Heart right ventricle (tissue), 16 donors: ENCODE measurements at places on chromosomes 6 and 20. TPM values are rescaled to one million over a fixed set of nuclear protein-coding genes. Genes with fewer than 3 reads are reported as not detected.

GRCh38 chr6:80967609-80968008, 784.9 kb downstream of the TENT5A start:
- H3K4me3 ChIP-seq: no peak overlapping the region
- no peaks in the 10 kb centered on the region for H3K4me1 ChIP-seq
- DNase-seq: no peak
- H3K27ac ChIP-seq: no peak overlapping the region
- H3K27me3 ChIP-seq: no peaks in the 10 kb centered on the region
- no peaks in the 10 kb centered on the region for H3K36me3 ChIP-seq

DNA sequence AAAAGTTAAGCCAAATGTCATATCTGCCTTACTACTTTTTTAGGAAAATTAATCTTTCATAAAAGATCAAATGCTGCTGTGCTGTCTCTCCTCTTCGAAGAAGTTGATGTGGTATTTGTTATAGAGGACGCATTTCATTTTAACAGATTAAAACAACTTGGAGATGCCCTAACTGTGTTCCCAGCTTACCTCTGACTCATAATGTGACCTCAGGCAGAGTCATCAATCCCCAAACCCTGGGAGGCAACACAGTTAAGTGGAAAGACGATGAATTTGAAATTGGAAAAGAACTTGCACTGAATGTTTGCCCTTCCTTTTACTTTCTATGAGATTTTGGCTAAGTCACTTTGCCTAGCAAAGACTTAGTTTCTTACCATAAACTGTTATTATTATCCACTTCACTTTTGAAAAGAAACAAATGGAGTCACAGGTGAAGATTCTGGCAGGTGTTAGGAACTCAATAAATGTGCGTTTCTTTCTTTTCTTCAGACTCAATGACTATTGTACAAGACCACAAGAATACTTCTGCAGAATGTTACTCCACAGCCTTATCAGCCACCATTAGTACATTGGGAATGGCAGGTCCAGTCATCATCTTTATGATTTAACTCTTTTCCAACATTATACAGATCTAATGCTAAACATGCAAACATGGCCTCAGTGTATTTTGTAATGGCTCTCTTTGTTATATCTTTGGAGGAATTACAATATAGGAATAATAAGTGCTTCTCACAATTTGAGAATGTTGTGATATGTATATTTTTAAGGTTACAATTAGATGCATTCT, 102.6 kb downstream of the COL21A1 start:
- H3K36me3 ChIP-seq: no peaks in the 10 kb centered on the region
- H3K4me3 ChIP-seq: no peak overlapping the region
- H3K27ac ChIP-seq: no peak overlapping the region

DNA sequence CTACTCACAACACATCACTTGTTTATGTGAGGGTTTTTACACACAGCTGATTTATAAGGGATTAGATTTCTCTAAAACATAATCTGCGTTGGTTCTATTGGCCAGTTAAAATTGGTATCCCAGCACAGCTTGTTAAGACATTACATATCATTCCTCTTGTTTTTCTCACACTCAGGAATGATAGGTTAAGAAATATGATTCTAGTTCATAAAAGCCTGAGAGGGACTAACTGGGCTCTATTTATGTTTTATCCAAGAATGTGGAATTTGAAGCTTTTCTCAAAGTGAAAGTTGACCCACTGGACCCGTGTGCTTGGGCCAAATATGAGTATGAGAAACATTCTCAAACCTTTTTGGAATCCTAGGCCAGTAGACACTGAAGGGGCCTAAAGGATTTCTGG, 117.3 kb downstream of the TMEM170B start:
- no peak overlapping the region for H3K4me3 ChIP-seq
- H3K36me3 ChIP-seq: no peaks in the 10 kb centered on the region
- H3K4me1 ChIP-seq: peaks cover 62% of the 10 kb centered on the region
- H3K27me3 ChIP-seq: no peaks in the 10 kb centered on the region

TRIM40 gene
- total RNA-seq: not detected

DNA sequence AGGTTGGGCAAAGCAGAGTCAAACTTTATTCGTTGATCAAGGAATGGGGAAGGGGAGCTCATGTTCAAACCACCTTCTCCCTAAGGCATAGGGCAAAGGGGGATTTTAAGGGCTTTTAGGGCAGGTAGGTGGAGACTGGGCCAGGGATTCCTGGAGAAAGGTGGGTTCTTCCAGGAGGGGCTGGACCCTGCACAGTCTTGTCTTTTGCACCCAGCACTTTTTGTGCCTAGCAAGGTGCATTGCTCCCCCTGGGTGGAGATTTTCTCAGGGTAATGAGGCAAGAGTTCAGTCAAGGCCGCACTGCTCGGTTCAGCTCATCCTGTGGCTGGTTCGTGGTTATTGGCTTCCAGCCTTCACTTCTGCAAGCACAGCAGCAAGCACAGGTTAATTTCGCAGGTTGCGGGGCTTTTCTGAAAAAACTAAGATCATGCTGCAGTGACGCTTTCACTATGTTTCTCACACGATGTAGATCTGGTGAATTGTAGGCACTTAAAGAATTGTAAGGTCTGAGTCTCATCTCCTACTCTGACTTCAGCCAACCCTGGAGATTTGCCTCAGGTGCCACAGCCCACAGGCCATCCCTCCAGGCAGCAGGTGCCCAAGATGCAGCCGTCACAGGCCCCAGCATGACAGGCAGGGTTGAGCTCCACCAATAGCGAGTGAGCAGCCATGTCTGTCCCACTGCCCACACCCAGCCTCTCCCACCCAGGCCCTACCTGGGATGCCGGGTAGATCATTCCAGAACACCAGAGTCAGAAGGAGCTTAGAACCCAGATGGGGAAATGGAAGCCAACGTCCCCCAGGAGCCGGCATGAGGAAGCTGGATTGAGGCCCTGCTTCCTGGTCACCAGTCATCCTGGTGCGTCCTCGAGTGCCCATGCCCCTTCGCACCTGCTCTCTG, 37.1 kb downstream of the SUN5 start:
- peaks cover 10% of the 10 kb centered on the region for H3K27me3 ChIP-seq
- no peak overlapping the region for H3K27ac ChIP-seq
- DNase-seq: no peak
- no peak overlapping the region for H3K4me3 ChIP-seq
- no peaks in the 10 kb centered on the region for H3K36me3 ChIP-seq

GRCh38 chr20:39474879-39475278, 512.7 kb downstream of the DHX35 start:
- H3K4me1 ChIP-seq: no peaks in the 10 kb centered on the region
- no peaks in the 10 kb centered on the region for H3K27me3 ChIP-seq
- no peak overlapping the region for H3K4me3 ChIP-seq
- no peak for DNase-seq
- H3K36me3 ChIP-seq: no peaks in the 10 kb centered on the region

DNA sequence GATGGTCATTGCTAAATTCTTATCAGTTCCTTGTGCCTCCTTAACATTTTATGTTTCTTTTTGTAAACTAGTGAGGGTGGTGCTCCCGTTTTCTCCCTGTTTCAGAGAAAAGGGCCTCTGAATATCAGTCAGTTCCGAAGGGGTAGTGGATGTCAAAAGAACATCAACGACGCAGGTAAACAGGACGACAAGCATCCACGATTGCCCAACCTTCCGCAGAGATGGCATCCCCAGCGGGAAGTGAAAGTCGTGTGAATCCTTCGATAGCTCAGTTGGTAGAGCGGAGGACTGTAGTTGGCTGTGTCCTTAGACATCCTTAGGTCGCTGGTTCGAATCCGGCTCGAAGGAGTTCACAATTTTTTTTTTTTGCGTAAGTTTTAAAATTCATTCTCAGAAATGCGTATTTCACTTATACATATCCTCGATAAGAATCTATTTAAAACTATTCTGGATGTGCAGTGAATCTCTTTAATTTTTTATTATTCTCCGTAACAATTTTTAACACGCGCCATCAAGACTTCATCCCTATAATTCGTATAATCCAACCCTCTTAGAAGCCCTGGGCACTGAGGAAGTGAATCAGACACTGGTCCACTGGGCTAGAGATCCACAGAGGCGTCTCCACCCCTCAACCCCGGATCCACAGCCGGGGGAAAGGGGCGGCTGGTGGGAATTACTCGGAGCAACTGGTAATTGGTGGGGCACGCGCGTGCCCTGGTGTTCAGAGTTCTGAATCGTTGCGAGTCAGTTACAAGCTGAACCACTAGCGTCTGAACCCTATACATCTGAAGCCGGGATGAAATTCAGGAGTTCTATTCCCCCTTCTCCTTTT, 27.9 kb upstream of the ABT1 start:
- H3K27ac ChIP-seq: no peak overlapping the region
- DNase-seq: peak; percentile 96
- no peaks in the 10 kb centered on the region for H3K36me3 ChIP-seq
- H3K27me3 ChIP-seq: no peaks in the 10 kb centered on the region

GRCh38 chr6:1406306-1407072, 17.1 kb downstream of the FOXF2 start:
- no peaks in the 10 kb centered on the region for H3K36me3 ChIP-seq
- no peaks in the 10 kb centered on the region for H3K4me1 ChIP-seq
- no peak overlapping the region for H3K4me3 ChIP-seq

DNA sequence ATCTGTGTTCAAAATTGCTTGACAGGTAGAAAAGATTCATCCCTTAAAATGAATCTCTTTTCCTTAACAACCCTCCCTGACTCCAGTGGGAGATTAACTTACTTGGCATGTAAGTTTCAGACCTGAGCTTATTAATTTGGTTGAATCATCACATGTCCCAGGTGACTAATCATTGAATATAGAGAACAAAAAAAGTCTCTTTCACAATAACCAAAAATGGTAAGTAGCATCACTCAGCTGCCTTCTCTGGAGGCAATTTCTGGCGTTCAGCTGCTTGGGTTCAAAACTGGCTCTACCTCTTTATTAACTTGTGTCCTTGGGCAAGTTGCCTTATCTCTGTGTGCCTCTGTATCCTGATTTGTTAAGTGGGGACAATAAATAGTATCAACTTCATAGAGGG, 2.9 kb downstream of the C6orf141 start:
- H3K27me3 ChIP-seq: peaks cover 45% of the 10 kb centered on the region
- no peak overlapping the region for H3K27ac ChIP-seq
- no peak overlapping the region for H3K4me3 ChIP-seq
- H3K36me3 ChIP-seq: no peaks in the 10 kb centered on the region
- peaks cover 20% of the 10 kb centered on the region for H3K4me1 ChIP-seq

FNDC11 gene
- not detected for total RNA-seq

GRCh38 chr20:33401184-33401920, at the start of gene CDK5RAP1:
Gene CDK5RAP1 (minus strand): TSS chr20:33401519. CDS start chr20:33397064, 4,455 bp downstream.
- DNase-seq: peak; percentile 80
- peaks cover 24% of the 10 kb centered on the region for H3K4me1 ChIP-seq
- peak within 1 kb of the TSS; percentile 98 for H3K4me3 ChIP-seq

- H3K27me3 ChIP-seq: no peaks in the 10 kb centered on the region
- H3K4me3 ChIP-seq: no peak overlapping the region
- H3K27ac ChIP-seq: no peak overlapping the region
- no peaks in the 10 kb centered on the region for H3K36me3 ChIP-seq
- no peak for DNase-seq
Observed at GRCh38 chr20:50679753-50680104, 11.6 kb downstream of the RIPOR3 start.

- H3K27me3 ChIP-seq: peaks cover 3% of the 10 kb centered on the region
- H3K4me1 ChIP-seq: no peaks in the 10 kb centered on the region
- H3K27ac ChIP-seq: no peak overlapping the region
- DNase-seq: peak; percentile 52
- peaks cover 38% of the 10 kb centered on the region for H3K36me3 ChIP-seq
Observed at GRCh38 chr20:38893565-38894090, 32.6 kb upstream of the FAM83D start.

DNA sequence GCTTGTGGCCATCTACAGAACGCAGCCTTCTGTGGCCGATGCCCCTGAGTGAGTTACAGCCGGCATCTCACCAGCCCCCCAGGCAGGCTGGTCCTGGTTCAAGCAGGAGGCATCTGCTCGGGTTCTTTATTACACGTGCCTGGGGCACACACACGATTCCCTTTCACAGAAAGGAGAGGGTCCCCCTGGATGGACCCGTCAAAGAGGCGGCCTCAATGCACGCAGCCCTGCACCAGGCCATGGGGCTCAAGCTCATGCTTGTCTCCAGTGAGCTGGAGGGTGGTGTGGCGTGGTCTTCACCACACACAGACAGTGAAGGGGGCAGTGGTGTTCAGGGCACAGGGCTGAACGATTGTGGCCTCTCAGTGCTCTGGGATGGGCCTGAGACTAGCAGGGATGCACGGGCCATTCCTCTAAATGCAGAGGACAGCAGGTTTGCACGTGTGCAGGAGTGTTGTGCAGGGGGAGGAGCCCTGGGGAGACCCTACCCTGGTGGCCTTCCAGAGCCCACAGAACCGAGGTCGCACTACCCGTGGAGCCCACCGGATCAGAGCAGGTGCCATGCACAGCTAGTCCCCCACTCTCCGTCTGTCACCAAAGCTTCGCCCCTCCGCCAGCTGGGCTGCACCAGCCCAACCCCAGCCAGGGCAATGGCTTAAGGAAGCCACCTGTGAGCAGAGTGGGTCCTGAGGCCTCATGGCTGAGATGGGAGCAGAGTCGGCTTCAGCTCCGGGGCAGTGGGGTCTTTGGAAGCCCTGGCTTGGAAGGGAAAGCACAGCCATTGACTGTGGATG, 23.1 kb downstream of the FRMD1 start:
- no peak overlapping the region for H3K4me3 ChIP-seq
- no peak overlapping the region for H3K27ac ChIP-seq
- no peaks in the 10 kb centered on the region for H3K27me3 ChIP-seq
- DNase-seq: no peak
- peaks cover 22% of the 10 kb centered on the region for H3K4me1 ChIP-seq

GRCh38 chr20:50245498-50246366, 55.1 kb downstream of the CEBPB start:
- H3K27me3 ChIP-seq: peaks cover 5% of the 10 kb centered on the region
- no peak overlapping the region for H3K27ac ChIP-seq
- DNase-seq: no peak
- H3K4me1 ChIP-seq: no peaks in the 10 kb centered on the region
- no peaks in the 10 kb centered on the region for H3K36me3 ChIP-seq

DNA sequence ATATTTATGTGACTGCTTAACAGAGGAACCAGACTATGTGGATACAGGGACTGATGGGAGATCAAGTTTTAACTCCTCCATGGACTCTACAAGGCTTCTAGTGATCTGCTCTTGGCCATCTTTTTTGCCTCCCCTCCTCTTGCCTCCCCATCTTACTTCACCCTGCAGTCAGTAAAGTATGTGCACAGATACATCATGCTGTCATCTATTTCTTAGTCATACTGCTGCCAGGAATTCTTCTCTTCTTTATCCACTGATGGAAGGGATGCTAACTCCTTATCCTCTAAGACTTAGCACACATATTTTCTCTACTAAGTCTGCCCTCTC, 27.6 kb upstream of the FAM83C start:
- no peak overlapping the region for H3K27ac ChIP-seq
- H3K36me3 ChIP-seq: no peaks in the 10 kb centered on the region
- H3K4me3 ChIP-seq: no peak overlapping the region
- H3K27me3 ChIP-seq: no peaks in the 10 kb centered on the region
- H3K4me1 ChIP-seq: no peaks in the 10 kb centered on the region
